Bronchial epithelial cell (primary cell): ENCODE measurements at places on chromosomes 1 and 21. TPM values are rescaled to one million over a fixed set of nuclear protein-coding genes. Genes with fewer than 3 reads are reported as not detected.

The DPT gene
- total RNA-seq = not detected in 2 replicates

The S100B gene
- not detected in 2 replicates for total RNA-seq

The QSOX1 gene
- 134 and 196 TPM in 2 replicates for total RNA-seq

The SLC9C2 gene
- total RNA-seq = not detected in 2 replicates

The ADCY10 gene
- 0.26 TPM in 2 replicates for total RNA-seq

The OLIG2 gene
- not detected in 2 replicates for total RNA-seq

DNA sequence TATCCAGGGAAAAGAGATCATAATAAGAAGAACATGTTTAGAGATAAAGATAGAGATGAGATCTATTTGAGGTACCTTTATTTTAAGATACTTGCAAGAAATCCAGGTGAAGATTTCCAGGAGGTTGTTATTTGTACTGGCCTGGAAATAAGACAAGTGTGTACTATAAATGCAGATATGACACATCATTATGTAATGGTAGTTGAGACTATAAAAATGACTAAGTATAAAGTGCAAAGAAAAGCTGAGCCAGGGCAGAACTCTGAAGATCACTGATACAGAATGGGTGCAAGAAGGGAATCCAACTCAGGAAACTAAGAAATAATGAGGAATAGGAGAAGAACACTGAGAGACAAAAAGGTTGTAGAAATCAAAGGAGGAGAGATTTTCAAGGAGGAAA lies 378.2 kb upstream of the PBX1 start:
- DNase-seq = peak; percentile 42

GRCh38 chr1:199591468-199591867 lies 436.0 kb upstream of the NR5A2 start:
- no peak for DNase-seq

DNA sequence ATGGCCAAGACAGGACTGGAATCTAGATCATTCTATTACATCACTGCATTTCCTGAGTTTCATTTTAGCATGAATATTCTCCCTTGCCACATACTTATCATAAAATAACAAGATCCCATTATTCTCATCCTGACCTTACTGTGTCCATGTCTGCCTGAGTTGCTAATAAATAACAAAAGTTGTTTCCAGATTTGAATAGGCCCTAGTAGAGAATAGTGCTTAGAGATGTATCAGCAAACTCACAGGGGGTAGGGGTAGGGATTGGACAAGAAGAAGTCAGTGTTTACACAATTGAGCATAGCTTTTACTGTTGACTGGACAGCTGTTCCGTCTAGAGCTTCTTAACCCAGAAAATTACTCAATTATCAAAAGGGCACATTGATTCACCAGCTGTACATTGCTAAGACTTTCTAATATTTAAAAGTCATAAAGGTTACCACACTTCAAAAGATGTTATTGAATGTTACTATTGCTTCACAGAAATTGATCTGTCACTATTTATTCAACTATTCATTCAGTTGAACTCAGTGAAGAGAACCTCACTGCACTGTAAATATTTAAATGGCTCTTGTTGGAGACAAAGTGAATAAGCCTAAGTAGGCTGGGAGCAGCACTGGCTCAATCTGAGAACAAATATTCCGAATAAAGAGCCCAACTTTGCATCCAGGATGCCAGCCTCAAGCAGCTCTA lies 121.9 kb downstream of the NRIP1 start:
- no peak for DNase-seq

The OR2W3 gene
- not detected in 2 replicates for total RNA-seq

DNA sequence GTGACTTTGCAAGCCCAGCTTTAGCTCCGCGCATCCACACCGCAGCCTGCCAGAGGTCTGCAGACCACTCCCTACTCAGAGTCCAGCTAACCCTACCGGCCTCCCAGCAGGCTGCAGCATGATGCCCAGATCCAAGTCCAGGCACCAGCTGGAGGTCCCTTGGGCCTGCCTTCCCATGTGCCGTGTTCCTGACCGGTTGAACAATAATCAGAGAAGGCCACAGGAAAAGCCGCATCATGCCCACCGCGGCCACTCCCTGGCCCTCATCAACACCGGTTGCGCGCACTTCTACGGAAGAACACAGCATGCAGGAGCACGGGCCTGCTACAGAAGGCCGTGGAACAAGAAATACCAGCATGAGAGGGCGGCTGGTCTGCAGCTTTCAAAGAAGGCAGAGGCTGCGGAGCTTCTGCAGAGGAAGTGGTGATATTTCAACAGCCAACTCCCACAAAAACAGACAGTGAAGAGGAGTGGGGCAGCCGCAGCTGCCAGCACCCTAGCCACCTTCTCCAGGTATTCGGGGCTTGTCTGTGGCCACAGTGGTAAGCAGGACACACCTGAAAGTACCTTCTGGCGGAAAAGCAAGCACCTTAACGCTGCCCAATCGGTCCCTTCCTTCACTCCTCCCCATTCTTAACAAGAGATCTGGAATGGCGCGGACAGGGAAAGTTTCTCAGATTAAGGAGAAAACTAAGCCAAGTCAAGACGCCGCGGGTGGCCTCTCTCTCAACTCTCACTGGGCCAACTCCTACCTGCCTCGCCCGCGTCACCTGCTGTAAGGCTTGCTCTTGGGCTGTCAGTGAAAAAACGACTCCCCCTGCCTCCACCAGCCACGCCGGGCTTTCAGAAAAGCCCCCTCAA lies 1.5 kb downstream of the PGBD5 start:
- peak; percentile 31 for DNase-seq

GRCh38 chr21:26652854-26653253 lies 79.8 kb upstream of the CYYR1 start:
- no peak for DNase-seq

- peak; percentile 73 for DNase-seq
Observed at GRCh38 chr1:68120136-68120791, 69.8 kb upstream of the DIRAS3 start.

- DNase-seq = no peak
Observed at GRCh38 chr1:70518106-70518505, 107.0 kb downstream of the CTH start.

DNA sequence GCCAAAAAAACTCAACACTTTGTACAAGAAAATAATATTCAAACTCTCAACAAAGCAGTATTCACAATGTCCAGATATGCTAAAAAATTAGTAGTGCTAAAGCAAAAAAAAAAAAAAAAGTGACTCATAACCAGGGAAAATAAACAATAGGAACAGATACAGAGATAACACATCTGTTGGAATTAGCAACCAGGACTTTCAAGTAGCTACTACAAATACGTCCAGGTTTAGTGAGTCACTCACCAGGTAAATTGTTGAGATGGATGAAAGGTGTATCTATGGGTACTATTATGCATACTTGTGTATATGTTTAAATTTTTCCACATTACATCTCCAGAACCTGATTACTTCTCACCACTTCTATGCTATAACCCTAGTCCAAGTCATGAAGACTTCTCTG lies 144.8 kb upstream of the SLC35F3 start:
- DNase-seq = peak; percentile 44

GRCh38 chr1:44802306-44803061 lies 2.3 kb downstream of the PLK3 start:
- no peak for DNase-seq

DNA sequence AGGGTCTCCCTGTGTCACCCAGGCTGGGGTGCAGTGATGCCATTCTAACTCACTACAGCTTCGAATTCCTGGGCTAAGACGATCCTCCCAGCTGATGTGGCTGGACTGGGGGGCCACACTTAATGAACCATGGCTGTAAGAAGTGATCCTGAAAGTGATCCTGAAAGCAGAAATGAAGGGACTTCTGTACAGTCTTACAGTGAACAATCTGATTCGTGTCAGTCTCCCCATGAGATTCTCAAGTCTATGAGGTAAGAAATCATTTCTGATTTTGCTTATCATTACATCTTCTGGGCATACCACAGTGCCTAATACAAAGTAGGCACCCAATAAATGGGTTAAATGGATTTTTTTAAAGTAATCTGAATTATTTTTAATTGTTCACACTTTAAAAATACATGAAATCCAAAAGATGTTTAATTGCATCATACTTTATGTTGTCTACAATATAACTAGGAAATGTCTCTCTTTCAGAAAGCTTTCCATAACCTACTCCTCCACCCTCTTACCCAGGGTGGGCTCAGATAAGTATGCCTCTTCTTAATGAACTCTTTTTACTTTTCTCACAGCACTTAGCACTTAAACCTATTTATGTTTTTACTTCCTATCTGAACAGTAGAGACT lies 21.5 kb downstream of the TUT4 start:
- no peak for DNase-seq

The FCRL4 gene
- total RNA-seq = not detected in 2 replicates

The GJB4 gene
- 8.2 and 17.3 TPM in 2 replicates for total RNA-seq

The PCNX2 gene
- total RNA-seq = 30.3 and 41.6 TPM in 2 replicates

The ACOT11 gene
- total RNA-seq = 3.4 and 6.0 TPM in 2 replicates

- no peak for DNase-seq
Observed at GRCh38 chr1:244583358-244583982, 69.5 kb upstream of the DESI2 start.

The CYP4A22 gene
- not detected in 2 replicates for total RNA-seq

The FAM229A gene
- 0.26 and 0.64 TPM in 2 replicates for total RNA-seq

The CELA2B gene
- not detected in 2 replicates for total RNA-seq

- no peak for DNase-seq
Observed at GRCh38 chr1:226129230-226129629, 57.3 kb downstream of the ACBD3 start.

DNA sequence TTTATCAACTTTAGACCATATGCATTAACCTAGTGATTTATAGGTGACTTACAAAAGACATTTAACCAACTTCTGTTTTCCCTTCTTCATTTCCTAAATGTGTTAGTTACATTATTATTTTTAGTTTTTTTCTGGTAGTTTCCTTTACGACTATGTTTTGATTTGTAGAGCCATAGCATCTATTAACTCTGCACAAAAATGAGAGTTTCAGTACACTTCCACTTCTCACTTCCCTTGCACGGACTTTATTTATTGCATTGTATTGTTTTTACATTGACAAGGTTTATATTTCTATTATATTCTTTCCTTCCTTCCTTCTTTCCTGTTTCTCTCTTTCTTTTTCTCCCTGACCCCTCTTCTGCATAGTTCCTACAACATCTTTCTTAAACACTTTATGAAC lies 14.7 kb downstream of the PKN2 start:
- DNase-seq = no peak

DNA sequence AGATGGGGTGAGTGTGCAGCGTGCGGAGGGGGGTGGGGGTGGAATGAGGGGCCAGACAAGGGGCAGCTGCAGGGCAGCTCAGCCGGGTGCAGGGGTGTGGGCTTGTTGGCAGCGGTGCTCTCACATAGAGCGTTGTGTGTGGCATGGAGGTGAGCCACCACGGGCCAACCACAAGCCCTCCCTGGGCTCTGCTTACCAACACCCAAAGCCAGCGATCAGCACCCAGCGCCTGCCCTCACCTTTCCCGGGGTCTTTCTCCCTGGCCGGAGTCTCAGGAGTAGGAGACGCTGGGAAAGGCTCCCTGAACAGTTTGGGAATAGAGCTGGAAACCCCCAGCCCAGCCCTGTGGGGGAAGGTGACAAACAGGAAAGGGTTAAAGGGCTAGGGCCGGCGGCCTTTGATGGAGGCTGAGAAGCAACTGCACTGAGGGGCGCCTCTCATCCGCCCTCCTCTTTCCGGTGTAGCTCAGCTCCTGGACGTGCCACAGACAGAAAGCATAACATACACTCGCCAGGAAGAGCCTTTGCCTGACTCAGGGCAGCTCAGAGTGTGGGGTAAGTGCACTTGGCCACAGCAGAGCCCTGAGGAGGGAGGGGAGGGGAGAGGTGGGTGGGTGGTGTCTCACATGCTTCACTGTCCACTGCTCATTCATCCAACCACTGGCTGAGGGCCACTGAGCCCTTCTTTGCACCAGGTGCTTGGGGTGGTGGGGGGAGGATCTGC lies 577 bp downstream of the IKBKE start:
- peak; percentile 60 for DNase-seq

- peak; percentile 63 for DNase-seq
Observed at GRCh38 chr1:220119043-220119512, 25.1 kb downstream of the IARS2 start.

DNA sequence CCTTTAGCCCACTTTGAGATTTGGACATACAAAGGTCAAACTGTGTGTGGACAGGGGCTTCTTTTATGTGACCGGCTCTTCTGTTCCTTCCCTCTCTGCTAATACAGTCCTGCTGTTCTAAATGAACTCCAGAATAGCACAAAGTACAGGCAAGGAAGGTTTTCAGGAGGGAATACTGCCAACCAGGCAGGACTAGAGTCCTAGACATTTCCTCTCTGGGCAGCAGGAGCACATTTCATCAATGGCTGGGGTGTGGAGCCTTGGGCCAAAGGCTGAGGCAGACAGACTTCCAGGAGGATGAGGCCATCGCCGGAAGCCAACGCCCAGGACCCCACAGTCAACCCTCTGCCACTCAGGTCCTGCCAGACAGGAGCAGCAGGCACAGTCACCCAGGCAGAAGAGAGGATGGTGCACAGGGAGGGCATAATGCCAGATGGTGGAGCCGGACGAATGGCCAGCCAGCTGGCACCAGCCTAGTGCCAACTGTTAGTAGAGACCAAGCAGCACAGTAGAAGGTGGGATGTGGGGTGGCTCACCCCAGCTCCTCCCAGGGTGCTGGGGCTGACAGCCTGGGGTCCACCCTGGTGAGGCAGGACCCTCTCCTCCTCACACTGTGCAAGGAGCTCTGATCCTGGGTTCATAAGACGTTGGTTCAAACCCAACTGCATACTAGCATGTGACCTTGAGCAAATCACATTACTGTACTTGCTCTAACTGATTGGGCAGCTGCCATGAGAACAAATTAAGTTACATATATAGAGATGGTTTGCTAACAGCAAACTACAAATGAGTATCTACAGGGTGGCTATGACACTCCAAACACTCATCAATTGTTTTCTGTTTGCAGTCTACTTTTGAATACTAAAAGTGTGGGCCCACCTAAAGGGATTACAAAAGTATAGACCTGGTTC lies 410.7 kb downstream of the SIPA1L2 start:
- no peak for DNase-seq

- no peak for DNase-seq
Observed at GRCh38 chr1:21362096-21362495, 71.8 kb upstream of the ECE1 start.

DNA sequence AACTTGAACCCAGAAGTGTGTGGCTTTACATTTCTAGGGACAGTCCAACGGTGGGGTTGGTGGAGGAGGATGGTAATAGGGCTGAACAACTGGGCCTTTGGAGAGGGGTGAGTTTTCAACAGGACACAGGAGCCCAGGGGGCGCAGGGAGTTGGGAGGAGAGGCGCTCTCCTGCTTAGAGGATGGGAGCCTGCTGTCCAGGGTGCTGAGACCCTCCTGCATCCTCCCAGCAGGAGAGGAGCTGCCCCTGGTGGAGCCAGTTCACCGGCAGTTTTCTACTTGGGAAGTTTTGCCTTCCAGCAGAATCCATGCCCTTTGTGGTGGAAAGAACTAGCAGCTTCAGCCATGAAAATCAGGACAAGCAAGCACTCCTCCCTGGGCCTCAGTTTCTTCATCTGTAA lies 8.6 kb downstream of the KCNC4 start:
- DNase-seq = no peak

- no peak for DNase-seq
Observed at GRCh38 chr21:40051801-40052200, 184.6 kb downstream of the PCP4 start.

DNA sequence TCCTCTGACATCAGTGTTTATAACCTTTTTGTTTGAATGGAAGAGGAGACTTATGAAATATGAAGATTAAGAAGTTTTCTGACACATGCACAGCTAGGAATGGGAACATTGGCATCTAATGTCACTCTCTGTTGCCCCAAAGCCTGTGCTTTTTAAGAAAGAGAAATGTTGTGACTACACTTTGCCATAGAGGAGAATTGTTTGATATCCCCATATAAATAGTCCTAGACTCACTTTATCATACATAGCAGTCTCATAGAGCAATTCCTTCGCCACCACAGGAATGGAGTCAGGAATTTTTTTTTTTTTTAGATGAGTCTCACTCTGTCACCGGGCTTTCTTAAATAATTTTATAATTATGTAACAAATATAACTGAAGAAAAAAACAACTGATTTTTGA lies 1.5 kb downstream of the KRTAP21-3 start:
- DNase-seq = no peak
